ENCODE measurements at places on chromosomes 7 and 10.
A peak's percentile ranks its signal among the peaks of the same experiment; 100 is the strongest.

GRCh38 chr7:7970531-7971307, 2.1 kb downstream of the GLCCI1 start:
- peak; percentile 32 for DNase-seq

DNA sequence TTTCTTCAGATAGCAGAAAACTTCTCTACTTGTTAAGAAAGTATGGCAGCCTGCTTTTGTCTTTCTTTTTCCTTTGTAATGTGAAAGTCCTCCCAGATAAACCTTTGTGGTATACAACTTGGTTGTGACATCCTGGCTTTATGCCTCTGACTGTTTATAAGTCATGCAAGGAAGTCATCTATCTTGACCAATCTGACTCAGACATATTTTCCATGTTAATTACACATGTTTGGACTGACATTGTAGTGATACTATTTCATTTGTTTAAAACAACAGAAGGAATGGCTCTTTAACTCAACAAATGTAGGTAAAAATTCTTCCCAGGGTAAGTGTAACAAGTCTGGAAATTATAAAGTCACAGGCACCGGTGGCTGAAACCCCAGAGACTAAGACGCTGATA, 341.6 kb upstream of the MEOX2 start:
- DNase-seq = peak; percentile 72

- DNase-seq = no peak
These were observed 394.4 kb upstream of the NPVF start for GRCh38 chr7:25622695-25623094.

DNA sequence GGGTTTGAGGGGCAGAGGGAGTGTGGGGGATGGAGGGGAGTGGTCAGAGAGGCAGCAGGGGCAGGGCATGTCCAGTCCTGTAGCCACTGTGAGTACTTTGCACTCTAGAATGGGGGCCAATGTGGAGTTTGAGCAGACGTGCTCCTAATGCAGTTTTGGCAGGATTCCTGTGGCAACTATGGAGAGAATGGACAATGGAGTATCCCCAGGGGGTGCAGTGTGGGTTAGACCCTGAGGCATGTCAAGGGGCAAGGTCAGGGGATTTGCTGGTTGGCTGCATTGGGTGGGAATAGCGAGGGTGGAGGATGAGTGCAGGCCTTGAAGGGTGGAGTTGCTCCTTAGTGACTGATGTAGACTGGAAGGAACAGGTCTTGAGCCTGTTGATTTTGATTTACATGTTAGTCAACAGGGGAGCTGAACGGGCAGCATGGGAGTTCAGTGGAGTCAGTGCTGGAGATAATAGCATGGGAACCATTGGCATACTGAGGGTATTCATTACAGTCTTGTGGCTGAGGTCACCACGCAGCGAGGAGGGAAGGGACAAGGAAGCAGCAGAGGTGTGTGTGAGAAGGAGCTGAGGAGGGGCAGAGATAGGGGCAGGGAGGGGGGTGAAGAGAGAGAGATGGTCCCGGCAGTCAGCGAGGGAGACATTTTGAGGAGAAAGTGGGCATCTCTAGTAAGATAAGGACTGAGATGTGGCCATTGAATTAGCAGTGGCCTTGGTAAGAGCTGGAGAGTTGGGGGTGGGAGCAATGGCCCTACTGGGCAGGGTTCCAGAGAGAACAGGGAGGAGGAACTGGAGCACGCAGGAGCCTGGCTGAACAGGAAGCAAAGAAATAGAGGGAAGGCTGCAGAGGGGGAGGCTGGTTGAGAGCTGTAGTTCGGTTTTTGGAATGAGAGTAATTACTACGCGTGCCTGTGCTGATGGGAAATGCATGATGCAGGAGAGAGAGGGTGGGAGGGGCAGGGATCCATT, 112.7 kb downstream of the CCNY start:
- no peak for DNase-seq

DNA sequence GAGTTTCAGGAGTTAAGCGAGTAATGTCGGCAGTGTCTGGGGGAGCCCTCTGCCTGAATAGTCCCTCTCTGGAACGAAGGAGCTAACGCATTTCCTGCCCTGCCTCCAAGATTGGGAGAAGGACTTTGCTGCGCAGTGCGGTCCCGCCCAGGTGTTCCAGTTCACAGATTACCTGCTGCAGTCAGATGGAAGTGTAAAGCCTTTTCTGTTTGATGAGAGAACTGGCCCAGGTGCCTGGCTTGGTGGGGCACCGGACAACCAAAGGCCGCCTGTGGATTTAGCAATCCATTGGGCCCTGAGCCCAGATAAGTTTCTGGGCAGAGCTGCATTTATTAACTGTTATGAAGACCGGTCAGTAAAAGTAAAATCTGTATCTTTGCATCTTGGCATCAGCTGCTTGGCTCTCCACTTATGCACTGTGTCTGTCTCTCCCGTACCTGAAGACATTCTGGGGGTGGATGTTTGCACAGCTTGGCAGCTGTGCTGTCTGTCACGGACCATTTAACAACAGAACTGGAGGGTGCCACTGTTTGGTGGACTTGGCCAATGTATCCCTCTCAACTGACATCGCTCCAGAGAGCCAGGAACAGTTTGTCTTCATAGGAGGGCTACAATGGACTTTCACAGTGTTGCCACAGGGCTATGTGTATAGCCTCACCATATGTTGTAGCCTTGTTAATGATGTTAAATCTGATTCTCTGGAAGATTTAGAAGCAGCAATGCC, 654.7 kb upstream of the ZWINT start:
- DNase-seq = no peak

DNA sequence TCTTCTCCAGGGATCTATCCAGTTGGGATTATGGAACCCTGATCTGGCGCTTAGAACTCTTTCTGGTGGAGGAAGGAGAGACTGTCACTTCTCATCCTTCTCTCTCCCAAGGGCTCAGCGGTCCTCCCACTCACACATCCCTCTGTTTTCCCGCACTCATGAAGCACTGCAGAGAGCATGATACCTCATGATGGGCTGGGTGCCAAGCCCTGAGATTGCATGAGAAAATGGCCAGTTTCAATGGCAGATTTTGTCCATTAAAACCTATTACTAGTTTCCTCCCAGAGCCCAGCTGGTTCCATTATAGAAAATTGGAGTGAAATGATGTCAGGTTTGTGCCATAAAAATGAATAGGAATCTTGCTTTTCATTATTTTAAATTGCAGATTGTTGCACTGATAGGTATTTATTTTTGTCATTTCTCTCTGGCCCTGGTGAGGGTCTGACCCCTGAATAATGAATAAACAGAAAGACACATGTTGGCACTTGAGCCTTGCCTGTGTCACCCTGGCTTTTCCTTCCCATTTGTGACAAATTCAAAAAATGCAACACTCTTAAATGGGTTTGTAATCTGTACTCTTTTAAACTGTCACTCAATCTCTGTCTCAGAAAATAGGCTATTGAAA, 1151.1 kb downstream of the TYW1 start:
- no peak for DNase-seq

GRCh38 chr10:107665459-107665858, 501.0 kb upstream of the SORCS1 start:
- DNase-seq = no peak

DNA sequence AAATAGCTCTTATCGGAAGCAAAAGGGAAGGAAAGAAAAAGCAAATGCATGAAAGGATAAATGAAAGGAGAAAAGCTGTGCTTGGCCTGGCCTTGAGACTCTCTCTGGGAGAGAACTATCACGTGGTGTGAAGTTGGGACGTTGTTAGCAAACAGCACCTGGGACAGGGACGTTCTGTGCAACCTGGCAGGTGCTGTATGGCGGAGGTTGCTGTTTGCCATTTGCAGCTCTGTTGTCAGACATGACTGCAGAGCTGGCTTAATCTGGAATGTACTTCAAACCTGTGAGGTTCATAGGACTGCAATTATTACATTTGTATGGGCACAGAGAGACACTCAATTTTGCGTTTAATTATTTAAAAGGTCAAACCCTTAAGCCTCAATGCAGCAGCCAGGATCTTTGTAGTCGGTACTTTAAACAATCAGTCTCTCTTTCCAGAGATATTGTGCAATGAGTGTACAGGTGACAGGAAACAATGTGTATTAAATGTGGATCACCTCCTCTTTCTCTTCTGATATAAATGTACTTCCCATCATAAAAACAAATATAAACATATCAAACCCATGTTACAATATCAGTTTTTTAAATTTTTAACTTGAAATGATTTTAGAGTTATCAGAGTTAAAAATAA, 800.5 kb upstream of the KCND2 start:
- no peak for DNase-seq

- peak; percentile 58 for DNase-seq
These were observed 76.1 kb downstream of the ADD3 start for GRCh38 chr10:110083884-110084283.

- DNase-seq = no peak
These were observed 1231.2 kb downstream of the GATA3 start for GRCh38 chr10:9285690-9286089.

GRCh38 chr10:49652421-49653272, 26.8 kb upstream of the C10orf53 start:
- no peak for DNase-seq

DNA sequence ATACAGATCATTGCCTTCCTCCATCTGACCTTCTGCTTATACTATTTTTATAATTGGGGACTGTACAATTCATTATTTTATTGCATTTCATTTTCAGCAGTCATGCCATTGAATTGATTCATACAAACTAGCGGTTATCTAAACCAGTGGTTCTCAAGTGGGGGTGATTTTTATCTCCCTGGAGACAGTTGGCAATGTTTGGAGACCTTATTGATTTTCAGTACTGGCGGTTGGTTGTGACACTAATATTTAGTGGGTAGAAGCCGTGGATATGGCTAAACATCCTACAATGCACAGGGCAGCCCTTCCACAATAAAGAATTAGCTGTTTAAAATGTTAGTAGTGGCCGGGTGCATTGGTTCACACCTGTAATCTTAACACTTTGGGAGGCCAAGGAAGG, 765.9 kb downstream of the LRMDA start:
- DNase-seq = no peak

DNA sequence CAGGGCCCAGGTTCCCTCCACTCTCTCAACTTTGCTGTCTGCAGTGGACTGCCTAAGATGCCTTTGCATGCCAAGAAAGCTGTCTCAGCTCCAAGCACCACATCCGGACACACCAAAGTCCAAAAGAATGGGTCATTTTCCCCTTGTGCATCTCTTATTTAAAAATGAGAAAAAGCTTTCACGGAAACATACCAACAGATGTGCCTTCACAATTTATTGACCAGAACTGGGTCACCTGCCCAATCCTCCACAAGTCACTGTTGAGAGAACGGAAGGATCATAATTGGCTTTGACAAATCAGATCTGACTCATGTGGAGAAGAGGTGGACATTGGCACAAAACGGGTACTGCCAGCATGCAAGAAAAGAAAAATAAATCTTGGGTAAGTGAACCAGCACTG, 258.3 kb downstream of the SNX13 start:
- DNase-seq = peak; percentile 55

DNA sequence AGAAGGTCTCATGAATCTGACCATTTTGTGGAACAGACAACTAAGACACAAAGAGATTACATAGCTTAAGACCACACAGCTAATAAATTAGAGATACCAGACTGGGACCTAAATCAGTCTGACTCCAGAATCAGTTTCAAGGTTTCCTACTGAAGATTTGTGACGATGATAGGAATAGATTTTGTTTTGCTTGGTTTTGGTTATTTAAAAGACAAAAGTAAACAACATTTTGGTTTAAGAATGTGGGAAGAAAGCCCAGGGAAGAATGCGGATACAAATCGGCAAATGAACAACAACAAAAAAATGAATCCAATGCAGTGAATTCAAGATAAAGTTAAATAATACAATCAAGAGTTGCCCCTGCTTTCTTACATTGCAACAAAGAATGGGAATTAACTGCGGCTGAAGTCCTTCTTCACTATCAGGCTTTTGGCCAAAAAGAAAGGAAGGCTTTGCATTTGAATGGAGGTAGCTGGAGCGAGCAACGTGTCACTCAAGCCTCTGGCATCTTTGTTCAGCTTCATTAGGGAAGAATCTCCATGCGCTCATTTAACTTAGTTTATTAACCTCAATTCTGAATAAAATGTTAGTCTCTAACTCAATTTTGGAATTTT, 210.8 kb downstream of the ADAM12 start:
- DNase-seq = no peak

GRCh38 chr7:80018941-80019808, 115.5 kb upstream of the GNAI1 start:
- DNase-seq = peak; percentile 72

GRCh38 chr7:135536150-135536549, 21.6 kb upstream of the NUP205 start:
- DNase-seq = peak; percentile 6

- DNase-seq = no peak
These were observed 9.1 kb upstream of the PROSER2 start for GRCh38 chr10:11813855-11814567.

DNA sequence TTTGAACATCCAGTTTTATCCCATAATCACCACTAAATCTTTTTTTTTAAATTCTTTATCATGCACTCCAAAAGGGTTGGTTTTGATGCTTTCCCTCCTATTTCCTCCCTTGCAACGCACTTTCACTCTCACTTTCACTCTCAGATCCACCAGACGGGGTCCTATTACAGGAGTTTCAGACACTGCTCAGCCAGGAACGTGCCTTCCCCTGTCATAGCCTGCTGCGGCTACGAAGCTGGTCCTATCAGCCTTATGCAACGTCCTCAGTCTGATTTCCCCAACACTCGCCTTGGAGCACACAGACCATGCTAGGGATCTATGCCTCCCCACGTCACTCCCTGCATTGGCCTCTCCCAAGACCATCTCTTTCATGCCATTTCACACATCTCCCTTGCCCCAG, 23.4 kb downstream of the ZPBP start:
- DNase-seq = peak; percentile 31

DNA sequence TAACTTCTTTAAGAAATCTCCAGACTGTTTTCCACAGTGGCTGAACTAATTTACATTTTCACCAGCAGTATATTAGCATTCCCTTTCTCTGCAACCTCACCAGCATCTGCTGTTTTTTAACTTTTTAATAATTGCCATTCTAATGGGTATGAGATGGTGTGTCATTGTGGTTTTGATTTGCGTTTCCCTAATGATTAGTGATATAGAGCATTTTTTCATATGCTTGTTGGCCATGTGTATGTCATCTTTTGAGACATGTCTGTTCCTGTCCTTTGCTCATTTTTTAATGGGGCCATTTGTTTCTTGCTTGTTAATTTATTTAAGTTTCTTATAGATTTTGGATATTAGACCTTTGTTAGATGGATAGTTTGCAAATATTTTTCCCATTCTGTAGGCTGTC, 68.8 kb downstream of the SLC39A12 start:
- DNase-seq = no peak

DNA sequence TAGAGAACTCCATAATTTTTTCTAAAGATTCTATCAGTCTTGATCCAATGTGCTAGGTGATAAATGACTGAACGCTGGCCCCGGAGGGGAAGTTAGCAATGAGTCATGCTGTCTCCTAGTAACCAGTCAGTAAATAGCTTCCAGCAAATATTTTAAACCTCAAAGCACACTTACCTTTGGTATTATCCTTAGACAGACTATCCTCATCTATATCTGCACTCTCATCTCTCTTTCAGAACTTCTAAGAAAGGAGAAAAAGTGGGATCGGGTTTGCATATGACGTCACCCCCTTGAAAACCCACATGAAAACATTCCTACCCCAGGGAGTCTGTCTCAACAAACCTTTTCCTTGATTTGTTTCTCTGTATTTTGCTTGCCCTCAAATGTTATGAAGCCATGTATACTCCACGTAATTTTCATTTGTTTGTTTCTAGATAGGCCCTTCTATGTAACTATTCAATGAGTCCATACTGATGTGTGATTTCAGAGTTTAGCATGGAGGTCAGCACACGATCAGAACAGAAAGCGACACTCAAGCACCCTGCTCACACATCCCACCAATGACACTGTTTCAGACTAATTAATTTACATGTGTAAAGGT, 174.9 kb upstream of the NRP1 start:
- peak; percentile 92 for DNase-seq
